NCI-H2081 treated with DMSO at 0.1 percent for 48 hours (cell line): ENCODE measurements at places on chromosomes 4 and X.

GRCh38 chrX:45422216-45422925 lies 221.7 kb upstream of the DIPK2B start:
- no peak for DNase-seq

DNA sequence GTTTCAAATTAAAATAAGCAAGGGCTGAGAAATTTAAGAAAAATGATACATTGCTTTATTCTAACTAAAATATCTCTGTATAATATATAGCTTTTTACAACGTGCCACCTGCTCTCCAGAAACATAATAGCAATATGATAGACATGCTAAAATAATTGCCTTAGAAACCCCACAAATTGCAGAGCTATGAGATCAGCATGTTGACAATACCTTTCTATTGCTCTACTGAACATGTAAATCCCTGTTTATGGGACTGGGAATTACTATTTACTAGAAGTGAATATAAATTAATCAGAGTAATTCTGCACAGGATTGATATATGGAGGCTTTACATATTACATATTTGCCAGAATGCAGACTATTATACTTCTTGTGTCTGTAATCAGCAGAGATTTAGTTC lies 1831.1 kb upstream of the IGFBP7 start:
- no peak for DNase-seq

- no peak for DNase-seq
Observed at GRCh38 chr4:170248576-170248975, 158.8 kb upstream of the AADAT start.

DNA sequence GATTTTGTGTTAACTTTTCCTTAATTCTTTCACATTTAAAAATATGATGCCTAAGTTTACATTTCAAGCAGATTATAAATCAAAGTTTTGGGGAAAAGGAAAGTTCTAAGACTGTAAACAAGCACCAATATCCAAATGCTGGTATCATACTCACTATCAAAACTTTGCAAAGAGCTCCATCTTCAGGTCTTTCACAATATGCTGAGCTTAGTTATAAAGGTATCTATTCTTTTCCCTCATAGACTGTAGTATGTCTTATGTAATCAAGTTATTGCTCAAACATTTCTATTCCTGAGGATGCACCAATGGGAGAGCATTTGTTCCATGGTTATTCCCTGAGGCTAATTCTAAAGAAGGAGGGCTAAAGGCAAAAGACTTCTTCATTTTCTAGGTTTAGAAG lies 207.9 kb upstream of the FAM241A start:
- DNase-seq, result peak; percentile 8

DNA sequence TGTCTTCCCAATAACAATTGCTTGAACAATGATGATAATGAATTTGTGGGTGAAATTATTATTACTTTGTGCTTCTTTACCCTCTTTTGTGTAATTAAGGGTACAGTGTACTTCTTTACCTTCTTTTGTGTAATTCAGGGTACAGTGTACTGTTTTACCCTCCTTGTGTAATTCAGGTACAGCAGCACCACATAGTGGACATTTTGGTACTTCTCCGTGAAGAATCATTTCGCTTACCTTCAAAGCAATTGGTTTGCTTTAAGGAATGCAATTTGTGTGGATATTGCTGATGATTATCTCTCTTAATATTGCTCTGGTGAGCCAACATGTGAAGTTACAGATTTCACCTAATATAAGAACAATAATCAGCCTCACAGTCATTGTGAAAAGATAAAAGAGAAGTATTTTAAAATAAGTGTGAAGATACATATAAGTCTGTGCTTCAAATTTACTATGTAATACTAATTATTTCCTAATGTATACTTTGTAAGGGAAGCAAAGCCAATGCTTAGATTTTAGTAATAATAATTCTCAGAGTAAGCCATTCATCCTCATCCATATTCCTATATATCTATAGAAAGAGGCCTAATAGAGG lies 27.2 kb upstream of the SEC24B start:
- no peak for DNase-seq

GRCh38 chrX:108640817-108641216 lies 95.5 kb downstream of the IRS4 start:
- DNase-seq, result no peak

DNA sequence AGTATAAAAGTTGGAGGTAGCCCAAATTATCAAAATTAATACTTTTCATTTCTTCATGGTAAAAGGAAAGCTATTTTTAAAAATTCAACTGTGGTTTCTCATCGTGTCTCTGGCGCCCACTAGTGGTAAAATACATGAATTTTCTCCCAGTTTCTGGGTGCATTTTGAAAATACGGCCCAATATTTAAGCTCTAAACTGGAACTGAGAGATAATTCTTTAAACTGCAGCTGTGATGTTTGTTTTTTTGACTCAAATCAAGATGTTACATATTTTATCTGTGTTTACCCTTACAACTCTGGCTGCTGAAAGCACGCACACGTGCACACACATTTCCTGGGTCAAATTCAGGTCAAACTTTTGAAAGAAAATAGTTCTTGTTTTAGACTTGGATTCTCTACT lies 123.9 kb upstream of the ACSL4 start:
- DNase-seq, result no peak

- DNase-seq, result no peak
Observed at GRCh38 chr4:88810325-88810724, 112.7 kb upstream of the NAP1L5 start.

DNA sequence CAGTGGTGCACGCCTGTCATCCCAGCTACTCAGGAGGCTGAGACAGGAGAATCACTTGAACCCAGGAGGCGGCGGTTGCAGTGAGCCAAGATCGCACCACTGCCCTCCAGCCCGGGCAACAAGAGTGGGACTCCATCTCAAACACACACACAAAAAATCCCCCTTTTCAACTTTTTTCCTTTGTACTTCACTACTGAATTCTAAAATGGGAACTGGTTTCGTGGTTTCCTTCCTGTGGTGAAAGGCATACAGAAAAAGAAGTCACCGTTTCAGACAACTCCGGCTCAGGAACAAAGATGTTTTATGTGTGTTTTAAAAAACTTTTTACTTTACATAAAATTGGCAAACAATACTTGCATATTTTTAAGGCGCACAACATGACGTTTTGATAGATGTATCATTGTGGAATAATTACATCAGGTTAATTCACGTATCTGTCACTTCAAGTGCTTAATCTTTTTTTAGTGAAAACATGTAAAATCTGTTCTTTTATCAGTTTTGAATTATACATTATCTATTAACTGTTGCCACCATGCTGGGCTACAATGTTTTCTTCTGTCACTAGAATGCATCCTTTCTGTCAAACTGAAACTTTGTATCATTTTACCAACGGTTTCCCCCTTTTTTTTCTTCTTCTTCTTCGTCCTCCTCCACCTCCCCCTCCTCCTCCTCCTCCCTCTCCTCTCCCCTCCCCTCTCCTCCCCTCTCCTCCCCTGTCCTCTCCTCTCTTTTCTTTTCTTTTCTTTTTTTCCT lies 186.0 kb downstream of the CRLF2 start:
- no peak for DNase-seq

GRCh38 chrX:68717663-68718442 lies 70.4 kb downstream of the STARD8 start:
- no peak for DNase-seq
